RPMI8226 (cell line): ENCODE measurements at places on chromosomes 1 and 21.

GRCh38 chr21:38937286-38937790 is 131.6 kb downstream of the ETS2 start:
- no peak for DNase-seq

GRCh38 chr1:116820369-116820768 is 66.1 kb downstream of the CD2 start:
- no peak for DNase-seq

GRCh38 chr1:159187647-159188374 is 16.4 kb downstream of the CADM3 start:
- DNase-seq = no peak

- no peak for DNase-seq
Measured at GRCh38 chr1:219347376-219347775, 173.7 kb downstream of the LYPLAL1 start.

GRCh38 chr1:150796374-150796773 is 11.7 kb downstream of the CTSK start:
- no peak for DNase-seq

- DNase-seq = no peak
Measured at GRCh38 chr1:33087677-33088076, 6.7 kb downstream of the AZIN2 start.

- no peak for DNase-seq
Measured at GRCh38 chr1:65105596-65105995, 42.4 kb upstream of the AK4 start.

GRCh38 chr21:26470351-26471098 is 102.6 kb downstream of the CYYR1 start:
- no peak for DNase-seq

DNA sequence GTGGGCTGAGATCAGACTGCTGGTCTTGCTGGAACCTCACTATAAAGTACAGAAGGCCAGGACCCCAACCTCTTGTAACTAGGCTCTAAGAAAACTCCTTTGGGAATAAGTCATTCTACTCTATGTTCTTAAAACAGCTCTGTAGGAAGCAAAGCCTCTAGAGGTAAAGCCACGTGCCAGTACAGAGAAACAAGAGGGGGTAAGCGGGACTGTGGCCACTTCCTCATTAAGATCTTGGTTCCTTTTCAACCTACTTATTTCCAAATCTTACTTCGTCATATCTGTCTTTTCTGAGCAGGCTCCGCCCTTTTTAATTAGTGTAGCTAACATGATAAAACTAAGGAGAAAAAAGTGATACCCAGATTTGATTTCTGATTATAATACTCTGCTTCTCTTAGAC is 3.8 kb downstream of the NCSTN start:
- DNase-seq = no peak

DNA sequence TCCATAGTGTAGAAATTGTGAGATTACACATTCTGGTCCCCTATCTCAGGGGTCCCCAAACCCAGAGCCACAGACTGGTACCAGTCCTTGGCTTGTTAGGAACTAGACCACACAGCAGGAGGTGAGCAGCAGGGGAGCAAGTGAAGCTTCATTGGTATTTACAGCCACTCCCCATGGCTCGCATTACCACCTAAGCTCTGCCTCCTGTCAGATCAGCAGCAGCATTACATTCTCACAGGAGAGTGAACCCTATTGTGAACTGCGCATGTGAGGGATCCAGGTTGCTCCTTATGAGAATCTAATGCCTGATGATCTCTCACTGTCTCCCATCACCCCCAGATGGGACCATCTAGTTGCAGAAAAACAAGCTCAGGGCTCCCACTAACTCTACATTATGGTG is 229.7 kb upstream of the IRF2BP2 start:
- no peak for DNase-seq

GRCh38 chr1:30087465-30087864 is 635.9 kb downstream of the MATN1 start:
- peak; percentile 28 for DNase-seq

DNA sequence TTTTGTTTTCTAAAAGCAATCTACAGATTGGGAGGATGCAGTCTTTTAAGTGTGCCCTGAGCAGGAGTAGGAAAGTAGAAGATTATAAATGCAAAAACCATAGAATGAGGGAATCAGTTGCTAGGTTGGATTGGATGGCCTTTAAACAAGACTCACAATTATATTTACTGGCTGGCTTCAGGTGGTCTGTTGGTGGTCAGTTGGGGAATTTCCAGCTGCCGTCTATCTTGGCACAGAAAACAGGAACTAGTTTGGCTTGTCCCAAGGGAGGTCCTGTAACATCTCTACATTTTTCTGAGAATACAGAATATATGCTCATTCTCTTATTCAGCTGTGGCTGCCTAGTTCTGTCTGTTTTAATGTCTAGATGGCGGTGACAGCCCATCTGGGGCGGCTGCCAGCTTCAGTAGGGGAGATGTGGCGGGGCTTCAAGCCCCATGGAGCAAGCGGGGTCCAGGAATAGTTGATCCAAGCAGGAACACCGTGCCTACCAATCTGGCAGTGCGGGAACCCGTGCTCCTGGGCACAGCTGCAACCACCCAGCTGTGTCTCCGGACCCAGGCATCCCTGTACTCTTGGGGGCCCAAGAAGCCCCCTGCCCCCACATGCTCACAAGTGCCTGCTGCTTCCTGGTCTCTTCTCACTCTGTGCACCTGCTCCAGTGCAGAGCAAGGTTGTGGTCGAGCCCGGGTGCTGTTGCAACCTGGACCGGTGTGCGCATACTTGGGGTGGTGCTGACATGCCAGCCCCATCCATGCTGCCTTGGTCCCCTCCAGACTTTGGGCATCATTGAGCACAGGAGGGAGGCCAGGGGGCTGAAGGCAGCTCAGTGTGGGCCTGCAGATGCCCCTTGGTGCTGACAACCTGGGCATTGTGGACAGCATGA is 1182.6 kb downstream of the AMY1C start:
- no peak for DNase-seq

DNA sequence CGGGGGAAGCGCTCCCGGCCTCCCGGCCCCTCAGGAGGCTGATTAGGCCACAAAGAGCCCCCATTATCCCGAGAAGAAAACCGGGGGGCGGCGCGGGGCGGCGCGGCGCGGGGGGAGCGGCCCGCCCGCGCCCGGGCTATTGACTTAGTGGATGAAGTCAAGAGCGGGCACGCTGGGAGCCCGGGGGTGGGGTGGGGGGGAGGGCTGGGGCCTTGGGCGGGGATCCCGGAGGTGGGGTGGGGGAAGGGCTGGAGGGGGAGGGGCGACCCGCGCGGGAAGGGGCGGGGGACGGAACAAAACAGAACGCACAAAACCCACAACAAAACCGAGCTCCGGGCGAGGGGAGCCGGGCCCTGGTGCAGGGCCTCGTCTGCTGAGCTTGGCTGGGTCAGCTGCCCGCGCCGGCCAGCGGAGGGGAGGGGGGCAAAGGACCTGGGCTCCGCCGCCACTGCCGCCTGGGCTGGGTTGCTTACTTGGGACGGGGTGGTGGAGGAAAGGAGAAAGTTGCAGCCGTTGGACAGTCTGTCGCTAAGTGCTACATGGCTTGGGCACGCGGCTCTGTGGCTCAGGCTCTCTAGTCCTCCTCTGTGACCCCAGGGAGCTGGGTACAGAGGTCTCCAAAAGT is 16.3 kb downstream of the PAX7 start:
- DNase-seq = peak; percentile 36

- DNase-seq = no peak
Measured at GRCh38 chr21:21508859-21509258, 510.6 kb downstream of the NCAM2 start.

DNA sequence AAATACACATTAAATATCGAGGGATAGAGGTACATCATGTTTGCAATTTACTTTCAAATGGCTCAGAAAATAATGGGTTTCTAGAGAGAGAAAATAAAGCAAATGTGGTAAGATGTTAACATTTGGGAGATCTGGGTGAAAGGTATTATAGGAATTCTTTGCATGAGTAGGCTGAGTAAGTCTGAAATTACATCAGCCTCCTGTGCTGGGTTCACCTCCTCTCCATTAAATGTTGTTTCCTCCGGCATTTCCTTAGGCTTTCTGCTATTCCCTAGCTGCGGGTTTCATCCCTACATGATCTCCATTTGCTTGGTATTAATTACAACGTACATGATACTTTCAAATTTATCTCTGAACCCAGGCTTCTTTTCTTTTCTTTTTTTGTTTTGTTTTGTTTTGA is 31.6 kb downstream of the ZMYND12 start:
- no peak for DNase-seq

DNA sequence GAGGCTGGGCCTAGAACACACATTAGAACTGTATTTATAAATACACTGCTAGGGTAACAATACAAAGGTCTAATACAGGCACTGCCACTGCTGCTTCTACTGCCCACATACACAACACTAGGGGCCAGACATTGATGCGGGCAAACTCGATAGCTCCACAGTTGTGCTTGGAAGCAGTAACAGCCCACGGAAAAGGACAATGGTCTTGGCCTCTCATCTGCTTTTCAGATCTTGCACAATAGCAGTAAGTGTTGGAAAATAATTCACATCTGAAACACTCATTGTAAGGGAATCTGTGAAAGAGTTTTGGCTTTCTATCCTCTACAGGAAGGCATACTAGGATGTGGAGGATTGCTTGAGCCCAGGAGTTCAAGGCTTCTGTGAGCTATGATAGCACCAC is 6.9 kb upstream of the SPOCD1 start:
- no peak for DNase-seq

DNA sequence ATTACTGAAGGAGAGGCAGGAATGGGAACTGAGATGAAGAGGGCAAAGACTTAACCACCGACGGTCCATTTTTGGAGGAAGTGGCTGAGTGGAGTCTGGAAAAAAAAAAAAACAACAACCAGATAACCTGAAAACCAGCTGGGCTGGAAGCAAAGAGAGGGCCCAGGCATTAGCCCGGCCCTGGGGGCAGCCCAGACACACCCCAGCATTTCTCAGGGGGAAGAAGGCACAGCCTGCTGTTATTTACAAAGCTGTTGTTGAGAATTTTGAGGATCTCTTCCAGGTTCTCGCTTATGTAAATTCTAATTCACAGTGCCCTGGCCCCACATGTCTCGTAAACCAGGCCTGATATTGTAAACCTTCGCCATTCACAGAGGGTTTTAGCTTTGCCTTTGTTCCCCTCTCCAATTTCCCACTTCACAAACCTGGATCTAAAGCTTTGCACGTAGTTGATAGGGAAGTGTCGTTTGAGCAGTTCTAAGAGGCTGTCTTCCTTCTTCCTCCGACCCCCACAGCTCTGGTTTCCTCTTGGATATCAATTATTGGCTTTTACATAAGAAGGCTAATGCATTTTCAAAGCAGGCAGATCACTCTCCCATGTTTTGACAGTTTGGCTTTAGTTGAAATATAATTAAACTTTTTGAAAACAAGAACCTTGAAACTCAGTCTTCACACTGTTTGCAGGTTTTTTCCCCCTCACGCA is 161.8 kb upstream of the IRF2BP2 start:
- DNase-seq = peak; percentile 41

GRCh38 chr1:60935599-60936110 is 146.7 kb upstream of the NFIA start:
- no peak for DNase-seq

GRCh38 chr21:29555601-29556000 is 256.9 kb downstream of the BACH1 start:
- DNase-seq = no peak

DNA sequence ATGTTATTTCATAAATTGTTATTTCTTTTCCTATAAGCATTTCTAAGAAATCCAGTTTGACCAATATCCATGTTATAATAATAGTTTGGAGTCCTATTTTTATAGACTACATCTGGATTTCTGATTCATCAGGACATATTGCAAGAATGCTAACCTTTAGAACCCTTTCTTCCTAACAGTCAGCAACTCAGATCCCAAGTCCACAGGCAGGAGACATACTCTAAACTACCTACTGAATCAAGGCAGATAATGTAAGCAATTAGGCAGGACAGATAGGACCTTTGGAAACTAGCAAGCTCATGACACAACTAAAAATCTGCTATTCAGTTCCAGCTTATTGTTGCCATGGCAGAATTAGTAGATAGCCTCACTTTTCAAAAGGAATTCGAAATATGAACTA is 104.1 kb downstream of the DENND1B start:
- DNase-seq = no peak

GRCh38 chr1:48251323-48251722 is 28.8 kb downstream of the SLC5A9 start:
- no peak for DNase-seq

- DNase-seq = no peak
Measured at GRCh38 chr1:170162459-170163246, 16.9 kb downstream of the NTMT2 start.

GRCh38 chr1:180112091-180112490 is 42.6 kb upstream of the QSOX1 start:
- DNase-seq = no peak

DNA sequence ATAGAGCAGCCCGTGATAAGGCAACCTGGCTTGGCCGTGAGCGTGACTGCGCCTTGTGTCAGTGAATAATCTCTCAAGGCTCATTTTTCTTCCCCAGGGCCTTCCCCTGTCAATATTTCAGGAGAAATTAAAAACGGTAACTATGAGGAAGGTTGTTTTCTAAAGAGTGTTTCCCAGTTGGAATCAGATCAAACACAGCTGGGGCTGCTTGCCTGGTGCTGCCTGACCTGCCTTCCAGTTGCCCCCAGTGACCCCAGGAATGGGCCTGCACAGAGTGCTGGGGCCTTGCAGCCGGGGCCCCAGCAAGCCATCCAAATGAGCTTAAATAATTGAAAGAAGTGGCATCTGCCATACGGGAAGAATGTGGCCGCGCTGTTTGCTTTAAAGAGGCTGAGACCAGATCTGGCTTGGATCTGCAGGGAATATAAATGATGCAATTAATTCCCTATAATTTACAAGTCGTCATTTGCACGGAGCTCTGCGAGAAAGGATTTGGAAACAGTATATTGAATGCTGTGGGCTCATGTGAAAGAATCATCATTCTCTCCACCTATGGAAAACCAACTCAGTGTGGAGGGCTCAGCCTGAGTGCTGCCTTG is 203.9 kb downstream of the C1orf94 start:
- DNase-seq = no peak

DNA sequence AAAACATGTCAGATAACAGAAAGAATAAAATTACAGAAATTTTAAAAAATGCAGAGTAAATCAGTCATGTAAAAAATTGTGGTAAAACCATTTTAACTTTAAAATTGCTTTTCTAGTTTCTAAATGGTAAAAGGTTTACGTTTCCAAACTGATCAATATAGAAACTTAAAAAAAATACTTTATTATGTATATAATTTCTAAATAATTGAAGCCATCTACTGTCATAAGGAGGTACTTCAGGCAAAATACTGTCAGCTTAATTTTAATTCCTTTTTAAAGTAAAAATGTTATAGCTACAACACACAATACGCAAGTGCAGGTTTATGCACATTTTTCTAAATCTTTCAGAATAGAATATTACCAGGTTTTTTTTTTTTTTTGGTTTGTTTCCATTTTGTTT is 159.9 kb downstream of the HFM1 start:
- DNase-seq = no peak

- DNase-seq = no peak
Measured at GRCh38 chr1:89064632-89065031, 376 bp downstream of the GBP1 start.

DNA sequence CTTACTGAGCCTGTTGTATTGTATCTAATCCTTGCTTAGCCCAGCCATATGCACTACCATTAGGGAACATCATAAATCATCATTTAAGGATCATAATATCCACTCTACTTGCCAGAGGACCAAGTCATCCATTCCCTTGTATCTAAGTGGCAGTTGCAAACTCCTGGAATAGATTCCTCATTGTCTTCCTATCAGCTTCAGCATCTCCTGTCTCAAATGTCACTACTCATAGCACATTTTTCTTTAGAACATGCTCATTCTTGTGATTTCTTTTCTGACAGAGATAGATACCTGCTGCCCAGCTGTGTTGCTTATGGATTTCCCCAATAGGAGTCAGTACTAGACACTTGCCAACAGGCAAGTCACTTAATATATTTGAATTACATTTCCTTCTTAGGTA is 84.3 kb downstream of the OLFML3 start:
- DNase-seq = no peak
